CMK (cell line): ENCODE measurements at places on chromosomes 3 and 15.

DNA sequence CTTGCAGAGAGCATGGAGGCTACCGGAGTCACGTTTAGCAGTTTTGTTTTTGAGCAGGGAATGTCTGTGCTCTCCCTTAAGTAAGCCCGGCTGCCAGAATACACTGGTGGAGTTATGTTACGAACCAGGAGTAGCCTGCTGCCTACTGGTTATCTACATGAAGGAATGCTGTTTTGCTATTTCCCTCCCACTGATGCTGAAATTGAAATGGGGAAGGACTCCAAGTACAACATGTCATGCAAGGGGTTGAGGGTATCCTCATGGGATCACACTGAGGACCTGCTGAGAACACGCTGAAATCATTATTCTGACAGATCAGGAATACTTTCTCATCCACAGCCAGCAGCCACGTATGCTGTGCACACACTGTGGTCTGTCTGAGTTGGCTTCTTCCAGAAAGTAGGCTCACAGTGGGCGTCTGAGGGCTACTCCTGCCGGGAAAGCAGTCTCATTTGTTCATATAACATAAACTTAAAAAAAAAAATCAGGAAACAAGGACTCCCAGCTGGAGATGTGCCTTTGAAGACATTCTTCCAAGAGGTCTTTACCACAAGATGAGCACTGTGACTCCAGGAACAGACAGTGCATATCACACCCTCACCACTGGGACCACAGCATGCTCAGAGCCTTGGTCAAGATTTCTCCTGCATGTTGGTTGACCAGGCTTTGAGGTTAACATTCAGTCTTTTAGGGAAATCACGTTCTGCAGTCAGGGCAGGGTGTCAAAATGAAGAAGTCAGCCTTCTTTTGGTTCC, 300.4 kb upstream of the RASGRP1 start:
- no peak for DNase-seq

- no peak for DNase-seq
These were observed 34.9 kb upstream of the TTBK2 start for GRCh38 chr15:42955518-42955917.

DNA sequence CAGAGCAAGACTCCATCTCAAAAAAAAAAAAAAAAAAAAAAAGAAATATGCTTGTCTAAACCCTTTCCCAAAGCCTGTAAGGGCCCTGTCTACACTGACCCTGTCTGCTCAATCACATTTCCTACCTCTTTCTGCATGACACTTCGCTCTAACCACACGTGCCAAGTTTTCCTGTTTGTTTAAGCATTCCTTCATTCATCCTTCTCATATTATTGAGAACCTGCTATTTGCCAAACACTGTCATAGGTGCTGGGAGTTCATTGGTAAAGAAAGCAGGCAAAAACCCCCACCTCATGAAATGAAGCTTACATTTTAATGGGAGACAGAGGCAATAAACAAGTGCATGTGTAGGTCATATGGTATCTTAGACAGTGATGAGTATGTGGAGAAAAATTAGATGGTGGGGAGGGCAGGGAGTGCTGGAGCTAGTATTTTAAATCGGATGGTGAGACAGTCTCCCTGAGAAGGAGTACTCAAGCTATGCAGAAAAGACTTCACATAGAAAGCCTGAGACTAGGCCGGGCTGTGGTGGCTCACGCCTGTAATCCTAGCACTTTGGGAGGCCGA, 48.0 kb downstream of the B3GNT5 start:
- DNase-seq = no peak

DNA sequence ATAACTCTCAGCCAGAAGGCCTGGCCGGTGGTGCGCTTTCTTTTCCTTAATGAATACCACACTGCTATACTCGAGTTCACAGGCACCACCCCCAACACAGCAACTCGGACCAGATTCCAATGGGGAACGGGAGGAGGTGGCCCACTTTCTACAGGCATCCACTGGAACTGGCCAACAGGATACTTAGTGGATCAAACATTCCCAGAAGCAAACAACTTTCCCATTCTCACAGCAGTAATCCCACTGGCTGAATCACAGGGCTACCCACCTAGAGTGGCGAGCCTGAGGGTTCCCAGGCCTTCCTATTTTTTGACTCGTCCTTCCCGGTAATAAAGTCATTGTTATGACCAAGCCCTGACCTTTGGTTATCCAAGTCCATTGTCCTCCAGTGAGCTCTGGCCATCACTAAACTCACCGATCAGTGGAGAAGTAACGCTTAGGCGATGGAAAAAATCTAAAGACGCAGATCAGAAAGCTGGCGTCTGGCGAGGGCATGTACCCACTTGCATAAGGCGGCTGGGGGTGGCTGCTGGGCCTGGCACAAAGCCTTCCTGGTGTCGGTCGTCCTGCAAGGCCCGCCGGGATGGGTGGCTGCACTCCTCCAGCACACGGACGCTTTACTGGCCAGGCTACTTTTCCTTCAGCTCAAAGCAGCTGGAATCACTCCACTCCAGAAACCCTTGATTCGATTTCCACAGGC, 1.2 kb downstream of the EOGT start:
- no peak for DNase-seq

GRCh38 chr3:134749802-134750553, 45.1 kb upstream of the EPHB1 start:
- no peak for DNase-seq

DNA sequence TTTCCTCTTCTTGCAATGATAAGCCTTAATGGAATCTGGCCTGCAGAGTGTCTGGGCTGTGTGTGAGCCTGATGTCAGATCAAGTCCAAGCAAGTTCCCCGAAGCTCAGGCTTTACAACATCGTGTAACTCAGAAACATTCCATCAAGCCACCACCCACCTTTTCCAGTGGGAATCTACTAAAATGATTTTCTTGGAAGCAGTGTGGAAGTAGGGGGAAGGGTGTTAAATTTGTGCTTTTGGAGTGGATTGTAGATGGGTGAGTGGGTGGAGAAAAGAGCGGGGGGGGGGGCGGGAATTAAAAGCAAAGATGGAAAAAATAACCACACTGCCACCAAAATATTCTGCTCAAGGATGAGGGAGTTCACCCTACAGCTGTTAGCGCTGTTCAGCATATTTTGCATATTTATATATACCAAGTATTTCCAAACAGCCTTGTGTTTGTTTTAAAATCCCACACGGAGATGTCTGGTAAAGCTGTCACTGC, 53.6 kb downstream of the VGLL3 start:
- DNase-seq = no peak

GRCh38 chr3:47079432-47079831, 84.5 kb downstream of the SETD2 start:
- no peak for DNase-seq

DNA sequence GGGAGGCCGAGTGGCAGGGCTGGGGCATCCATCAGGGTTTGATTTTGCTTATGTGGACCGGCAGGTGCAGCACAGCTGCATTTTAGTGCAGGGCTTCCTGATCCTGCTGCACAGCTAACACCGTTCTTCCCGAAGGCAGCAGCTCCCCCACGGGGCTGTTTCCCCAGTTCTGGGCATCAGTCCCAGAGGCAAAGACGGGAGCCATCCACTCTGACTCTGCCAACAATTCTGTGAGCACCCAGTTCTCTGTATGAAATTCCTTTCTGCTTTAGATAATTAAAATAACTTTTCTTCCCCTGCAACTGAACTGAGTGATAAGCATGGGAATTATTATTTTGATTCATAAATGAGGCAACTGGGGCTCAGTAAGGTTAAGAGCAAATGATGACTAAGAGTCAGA, 262.9 kb upstream of the ATP10A start:
- DNase-seq = no peak

DNA sequence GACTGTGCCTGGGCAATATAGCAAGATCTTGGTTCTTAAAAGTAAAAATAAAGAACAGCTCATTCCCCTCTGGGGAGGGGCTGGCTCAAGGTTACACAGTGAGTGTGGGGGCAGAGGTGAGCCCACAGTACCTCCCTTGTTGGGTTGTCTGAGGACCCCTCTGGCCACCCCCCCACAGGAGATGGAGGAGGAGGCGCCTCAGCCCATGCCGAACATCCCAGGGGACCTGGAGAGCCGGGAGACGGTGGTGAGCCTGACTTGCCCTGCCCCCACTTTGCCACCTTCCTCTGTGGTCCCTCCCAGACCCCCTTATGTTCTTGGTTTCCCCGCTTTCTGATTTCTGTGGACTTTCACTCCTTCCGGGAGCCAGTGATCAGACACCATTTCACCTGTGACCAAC, 28.7 kb downstream of the NGRN start:
- DNase-seq = no peak

- DNase-seq = no peak
These were observed 51.6 kb downstream of the ATP10A start for GRCh38 chr15:25811481-25811906.

DNA sequence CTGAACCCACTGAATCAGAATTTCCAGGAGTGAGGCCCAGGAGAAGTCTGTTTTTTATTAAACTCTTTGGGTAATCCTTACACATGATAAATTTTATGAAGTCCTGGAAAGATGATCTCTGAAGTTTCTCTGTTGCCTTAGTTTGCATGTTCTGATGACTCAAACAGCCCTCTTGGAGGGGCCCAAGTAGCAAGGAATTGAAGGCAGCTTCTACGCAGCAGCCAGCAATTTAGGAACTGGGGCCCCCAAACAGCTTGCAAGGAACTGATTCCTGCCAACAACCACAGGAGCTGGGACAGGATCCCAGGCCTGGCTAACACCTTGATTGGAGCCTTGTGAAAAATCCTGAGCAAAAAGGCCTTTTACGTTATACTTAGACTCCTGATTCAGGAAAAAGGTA, 5.4 kb upstream of the ACP3 start:
- no peak for DNase-seq

DNA sequence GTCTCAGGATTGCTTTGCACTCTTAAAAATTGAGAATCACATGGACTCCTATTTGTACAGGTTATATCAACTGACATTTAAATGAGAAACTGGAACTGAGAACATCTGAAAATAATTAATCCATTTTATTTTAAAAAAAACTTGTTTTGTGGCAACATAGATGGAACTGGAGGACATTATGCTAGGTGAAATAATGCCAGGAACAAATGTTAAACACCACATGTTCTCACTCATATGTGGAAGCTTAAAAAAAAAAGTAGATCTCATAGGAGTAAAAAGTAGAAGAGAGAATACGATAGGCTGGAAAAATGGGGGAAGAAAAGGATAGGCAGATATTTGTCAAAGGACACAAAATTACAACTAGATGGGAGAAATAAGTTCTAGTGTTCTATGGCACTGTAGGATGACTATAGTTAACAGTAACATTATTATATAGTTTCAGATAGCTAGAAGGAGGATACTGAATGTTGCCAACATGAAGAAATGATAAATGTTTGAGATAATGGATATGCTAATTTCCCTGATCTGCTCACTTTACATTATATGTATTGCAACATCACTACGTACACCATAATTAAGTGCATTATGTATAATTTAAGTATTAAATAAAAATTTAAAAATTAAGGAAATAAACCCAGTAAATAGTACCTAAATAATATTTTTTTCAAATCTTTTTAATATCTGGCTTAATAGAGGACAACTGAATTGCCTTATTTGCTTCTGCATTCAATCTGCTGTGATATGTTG, 100.5 kb upstream of the TSPAN3 start:
- DNase-seq = no peak

DNA sequence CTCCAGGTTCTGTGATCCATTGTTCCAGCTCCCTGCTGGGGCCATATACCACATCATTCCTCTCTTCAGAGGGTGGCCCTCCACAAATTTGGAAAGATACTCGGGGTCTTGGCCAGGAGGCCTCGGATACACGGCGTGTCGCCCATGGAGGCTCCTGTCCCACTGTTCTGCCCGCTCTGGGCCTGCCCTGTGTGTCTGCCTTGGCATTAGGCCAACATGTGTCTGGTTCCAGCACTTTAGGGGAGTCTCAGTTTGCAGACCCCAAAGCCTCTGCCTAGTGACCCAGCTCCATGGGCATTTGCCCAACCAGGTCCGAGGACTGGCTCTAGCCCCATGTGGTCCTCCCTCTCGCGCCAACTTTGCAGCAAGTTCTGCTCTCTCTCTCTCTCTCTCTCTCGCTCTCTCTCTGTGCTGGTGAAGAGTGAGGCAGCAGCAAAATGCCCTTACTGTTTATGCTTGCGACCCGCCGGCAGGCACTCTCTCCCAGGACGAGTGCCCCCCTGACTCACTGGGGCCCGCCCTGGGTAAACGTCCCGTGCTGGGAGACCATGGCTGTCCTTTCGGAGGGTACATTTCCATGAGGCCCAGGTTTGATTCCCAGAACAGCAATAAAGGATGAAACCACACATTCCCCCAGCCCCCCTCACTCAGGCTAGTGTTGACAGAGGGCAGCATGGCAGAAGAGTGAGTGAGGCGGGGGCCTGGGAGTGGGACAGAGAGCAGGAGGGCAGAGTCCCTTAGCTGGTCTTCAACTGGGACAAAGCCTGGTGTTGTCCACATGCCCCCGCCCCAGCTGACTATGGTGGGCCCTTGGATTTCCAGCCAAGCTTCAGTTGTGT, 77.9 kb downstream of the ISG20 start:
- DNase-seq = no peak

- DNase-seq = no peak
These were observed 123.3 kb downstream of the PLOD2 start for GRCh38 chr3:146037697-146038096.

GRCh38 chr3:61848885-61849284, 287.5 kb downstream of the PTPRG start:
- DNase-seq = no peak

DNA sequence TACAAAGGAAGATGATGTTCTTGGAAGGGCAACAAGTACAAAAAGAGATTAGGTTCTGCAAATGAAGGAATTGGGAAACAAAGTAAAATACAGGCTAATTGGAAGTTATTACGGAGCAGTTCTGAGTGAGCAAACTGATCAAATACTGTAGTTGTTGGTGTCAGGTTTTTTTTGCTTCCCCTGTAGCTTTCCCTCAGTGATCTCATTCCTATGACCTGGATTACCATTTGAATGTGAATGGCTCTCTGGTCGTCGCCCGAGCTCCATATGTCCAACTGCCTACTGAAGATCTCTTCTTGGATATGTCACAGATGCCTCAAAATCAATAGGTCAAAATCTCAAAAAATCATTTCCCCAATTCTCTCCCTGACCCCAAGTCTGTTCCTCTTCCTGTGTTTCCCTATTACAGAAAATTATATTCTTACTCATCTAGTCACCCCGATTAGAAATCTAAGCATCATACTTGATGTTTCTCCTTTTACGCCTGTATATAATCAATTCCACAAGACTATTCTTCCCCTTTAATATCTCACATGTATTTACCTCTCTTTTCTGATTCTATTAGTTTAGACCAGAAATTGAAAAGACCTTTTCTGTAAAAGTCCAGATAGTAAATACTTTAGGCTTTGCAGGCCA, 29.0 kb downstream of the GOLM2 start:
- DNase-seq = no peak

GRCh38 chr3:183266454-183266853, 13.4 kb downstream of the B3GNT5 start:
- DNase-seq = no peak

- DNase-seq = no peak
These were observed 11.3 kb downstream of the DNAAF4 start for GRCh38 chr15:55496716-55497115.

- no peak for DNase-seq
These were observed 38.4 kb upstream of the RBM5 start for GRCh38 chr3:50050361-50050760.

- no peak for DNase-seq
These were observed 337.5 kb upstream of the THBS1 start for GRCh38 chr15:39243396-39243795.

GRCh38 chr3:154285221-154285620, 39.1 kb downstream of the DHX36 start:
- DNase-seq = no peak

- no peak for DNase-seq
These were observed 52.1 kb downstream of the ITGA11 start for GRCh38 chr15:68379759-68380290.

- no peak for DNase-seq
These were observed 122.1 kb downstream of the EDEM1 start for GRCh38 chr3:5309602-5310001.

GRCh38 chr3:10836676-10837075, 20.6 kb downstream of the SLC6A11 start:
- no peak for DNase-seq
